Body of pancreas (tissue), 4 donors: ENCODE measurements at places on chromosomes 6 and 20. TPM values are rescaled to one million over a fixed set of nuclear protein-coding genes. Genes with fewer than 3 reads are reported as not detected.

DNA sequence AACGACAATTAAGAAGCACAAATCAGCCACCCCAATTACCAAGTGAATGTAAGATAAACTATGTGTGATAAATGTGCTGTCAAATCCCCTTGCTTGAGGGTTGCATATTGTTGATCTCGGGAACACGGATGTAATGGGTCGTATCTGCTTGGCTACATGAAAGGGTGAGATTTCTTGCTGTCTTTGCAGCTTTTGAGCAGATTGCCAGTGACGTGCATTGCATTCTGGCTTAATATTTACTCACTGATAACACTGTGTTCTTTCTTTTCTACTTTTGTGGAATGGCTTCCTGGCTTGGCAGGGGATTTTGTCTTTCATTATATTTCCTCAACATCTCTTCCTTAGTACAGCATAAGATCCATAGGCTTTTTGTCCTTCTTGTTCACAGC lies 10.5 kb upstream of the FAM210B start:
- peak; percentile 81 for DNase-seq
- no peaks in the 10 kb centered on the region for H3K36me3 ChIP-seq
- H3K4me3 ChIP-seq: no peak overlapping the region
- no peaks in the 10 kb centered on the region for H3K27me3 ChIP-seq
- peaks cover 25% of the 10 kb centered on the region for H3K4me1 ChIP-seq

DNA sequence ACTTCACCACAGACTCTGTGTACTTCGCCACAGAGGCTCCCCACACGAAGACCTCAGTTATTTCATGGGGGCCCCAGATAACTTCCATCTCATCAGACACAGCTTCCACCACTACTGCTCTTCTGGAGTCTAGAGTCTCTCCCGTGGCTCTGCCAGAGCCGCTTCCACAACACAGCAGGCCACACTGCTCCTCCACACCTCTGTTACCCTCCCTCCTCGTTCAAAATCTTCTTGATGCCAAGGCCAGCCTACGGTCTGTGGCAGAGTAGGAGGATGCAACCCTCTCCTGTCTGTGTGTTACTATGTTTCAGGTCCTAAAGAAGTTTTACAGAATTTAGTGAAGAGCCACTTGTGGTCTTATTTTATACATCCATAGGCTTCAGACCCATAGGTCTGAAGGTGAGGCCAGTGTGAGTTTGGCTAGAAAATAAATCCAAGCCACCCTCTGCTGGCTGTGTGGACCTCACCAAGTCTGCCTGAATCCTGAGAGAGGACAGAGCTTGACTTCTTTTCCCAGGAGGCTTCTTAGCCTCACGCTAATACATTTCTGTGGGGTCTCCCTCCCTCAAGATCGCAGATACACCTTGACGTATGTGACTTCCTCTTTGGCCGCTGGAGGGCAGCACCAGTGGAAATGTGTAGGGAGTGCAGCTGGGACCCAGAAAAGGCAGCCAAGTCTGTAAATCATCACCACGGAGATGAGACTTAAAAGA lies 197.7 kb downstream of the FAXC start:
- H3K36me3 ChIP-seq: no peaks in the 10 kb centered on the region
- DNase-seq: peak; percentile 14
- no peak overlapping the region for H3K4me3 ChIP-seq
- H3K27ac ChIP-seq: no peak overlapping the region

GRCh38 chr6:83463886-83464285 lies 33.0 kb upstream of the ME1 start:
- H3K36me3 ChIP-seq: no peaks in the 10 kb centered on the region
- no peak for DNase-seq
- no peak overlapping the region for H3K4me3 ChIP-seq
- no peaks in the 10 kb centered on the region for H3K4me1 ChIP-seq
- no peaks in the 10 kb centered on the region for H3K27me3 ChIP-seq

DNA sequence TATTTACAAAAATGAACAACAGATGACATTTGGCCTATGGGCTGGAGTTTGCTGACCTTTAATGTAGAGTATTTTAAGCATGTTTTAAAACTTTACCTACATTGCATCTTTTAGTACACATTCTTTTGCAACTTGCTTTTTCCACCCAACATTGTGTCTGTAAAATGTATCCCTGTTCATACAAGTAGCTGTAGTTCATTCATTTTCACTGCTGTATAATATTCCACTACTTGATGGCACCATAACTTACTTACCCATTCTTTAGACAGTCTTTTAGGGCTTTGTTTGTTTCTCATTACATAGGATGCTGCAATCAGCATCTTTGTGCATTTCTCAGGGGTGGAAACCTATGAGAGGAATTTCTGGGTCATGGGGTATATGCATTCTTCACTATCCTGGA lies 115.1 kb downstream of the EYA2 start:
- H3K36me3 ChIP-seq: no peaks in the 10 kb centered on the region
- H3K4me3 ChIP-seq: no peak overlapping the region
- H3K27me3 ChIP-seq: no peaks in the 10 kb centered on the region
- no peak overlapping the region for H3K27ac ChIP-seq

Gene PRPH2
- 1.0 TPM for total RNA-seq

DNA sequence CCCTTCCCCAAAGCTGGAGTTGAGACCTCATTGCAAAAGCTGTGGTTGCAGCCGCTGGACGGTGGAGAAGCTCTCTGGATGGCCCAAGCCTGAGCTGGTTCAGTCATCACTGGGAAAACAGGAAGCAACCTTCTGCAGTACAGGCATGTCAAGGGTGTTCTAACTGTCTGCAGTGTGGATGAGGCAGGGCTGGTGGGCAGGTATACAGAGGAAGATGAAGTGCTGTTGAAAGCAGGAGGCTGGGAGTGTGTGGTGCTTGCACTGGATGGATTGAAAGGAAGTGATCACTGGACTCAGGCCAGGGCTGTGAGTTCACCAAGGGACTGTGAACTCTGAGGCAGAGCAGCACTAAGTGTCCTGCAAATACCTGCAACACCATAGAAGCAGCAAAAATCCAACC lies 89.0 kb upstream of the NOX3 start:
- no peak overlapping the region for H3K27ac ChIP-seq
- H3K36me3 ChIP-seq: no peaks in the 10 kb centered on the region
- H3K27me3 ChIP-seq: no peaks in the 10 kb centered on the region
- peak; percentile 13 for DNase-seq
- H3K4me1 ChIP-seq: no peaks in the 10 kb centered on the region

DNA sequence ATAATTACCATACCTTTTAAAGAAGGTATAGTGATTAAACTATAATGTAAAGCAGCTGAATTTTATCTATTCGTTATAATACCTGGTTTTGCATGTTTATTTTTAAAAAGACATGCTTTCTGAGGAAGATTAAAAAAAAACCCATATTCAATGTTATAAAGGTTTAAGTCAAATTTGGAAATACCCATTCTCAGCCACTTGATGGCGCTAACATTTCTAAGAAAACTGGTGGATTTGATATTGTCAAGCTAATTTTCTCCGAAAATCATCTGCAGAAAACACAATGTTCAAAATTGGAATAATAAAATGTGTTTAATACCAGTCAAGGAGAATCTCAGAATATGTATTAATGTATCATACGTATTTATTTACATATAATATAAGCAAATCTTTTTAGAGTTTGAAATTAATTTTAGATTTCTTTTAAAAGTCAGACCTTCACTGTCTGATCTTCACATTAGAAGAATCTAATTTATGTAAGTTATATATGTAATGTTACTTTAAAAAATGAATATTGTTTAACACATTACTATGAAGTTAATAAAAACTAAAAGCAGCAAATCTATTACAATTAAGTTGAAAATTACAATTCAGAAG lies 35.0 kb downstream of the SHPRH start:
- H3K4me3 ChIP-seq: no peak overlapping the region
- no peaks in the 10 kb centered on the region for H3K36me3 ChIP-seq
- H3K27me3 ChIP-seq: no peaks in the 10 kb centered on the region
- no peak overlapping the region for H3K27ac ChIP-seq

DNA sequence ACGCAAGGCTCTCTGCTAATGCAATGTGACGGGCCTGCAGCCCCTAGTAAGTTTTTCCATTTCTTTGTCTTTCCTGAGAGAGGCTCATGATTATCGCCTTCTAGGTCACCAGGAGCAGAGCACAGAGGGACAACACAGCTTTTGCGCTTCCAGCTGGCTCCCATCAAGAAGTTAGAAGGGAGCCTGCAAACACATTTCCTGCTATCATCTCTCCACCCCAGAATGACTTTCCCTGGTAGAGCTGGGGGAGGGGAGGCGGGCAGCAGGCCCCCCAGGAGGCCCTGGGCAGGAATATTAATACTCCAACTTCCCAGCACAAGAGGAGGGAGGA lies 35.7 kb upstream of the CCDC167 start:
- DNase-seq: no peak
- H3K36me3 ChIP-seq: no peaks in the 10 kb centered on the region
- no peaks in the 10 kb centered on the region for H3K27me3 ChIP-seq
- no peak overlapping the region for H3K27ac ChIP-seq
- no peak overlapping the region for H3K4me3 ChIP-seq
